ENCODE measurements at places on chromosomes 6 and 20. TPM values are rescaled to one million over a fixed set of nuclear protein-coding genes. Genes with fewer than 3 reads are reported as not detected.

- peak overlapping the region; percentile 98 for H3K27ac ChIP-seq
- peak overlapping the region; percentile 93 for H3K4me3 ChIP-seq
- peaks cover 30% of the 10 kb centered on the region for H3K4me1 ChIP-seq
- DNase-seq, result no peak
- H3K36me3 ChIP-seq, result no peaks in the 10 kb centered on the region
- no peaks in the 10 kb centered on the region for H3K27me3 ChIP-seq
Observed at GRCh38 chr6:42745083-42745639, 742 bp downstream of the TBCC start.

- H3K4me3 ChIP-seq, result no peak overlapping the region
- no peaks in the 10 kb centered on the region for H3K27me3 ChIP-seq
- DNase-seq, result no peak
- no peak overlapping the region for H3K27ac ChIP-seq
- peaks cover 36% of the 10 kb centered on the region for H3K4me1 ChIP-seq
- H3K36me3 ChIP-seq, result no peaks in the 10 kb centered on the region
Observed at GRCh38 chr6:45441851-45442453, 64.2 kb upstream of the SUPT3H start.

DNA sequence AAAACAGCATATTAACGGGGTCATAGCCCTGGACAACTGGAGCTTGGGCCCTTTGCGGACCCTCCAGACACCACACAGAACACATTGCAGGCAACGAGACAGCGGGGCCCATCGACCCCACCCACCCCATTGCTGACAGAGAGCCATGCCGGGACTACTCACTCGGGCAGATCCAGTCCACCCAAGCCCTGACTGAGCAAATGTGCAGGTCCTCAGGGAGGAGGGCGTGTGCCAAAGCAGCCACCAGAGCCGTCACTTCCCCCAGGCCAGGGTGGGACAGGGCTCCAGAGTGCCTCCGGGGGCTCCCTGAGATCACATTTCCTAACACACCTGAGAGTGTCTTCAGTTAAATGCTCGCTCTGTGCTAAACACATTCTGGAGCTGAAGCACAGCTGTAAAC is 114.9 kb downstream of the CDH4 start:
- no peaks in the 10 kb centered on the region for H3K4me1 ChIP-seq
- H3K36me3 ChIP-seq, result no peaks in the 10 kb centered on the region
- no peak overlapping the region for H3K27ac ChIP-seq
- no peak overlapping the region for H3K4me3 ChIP-seq
- H3K27me3 ChIP-seq, result no peaks in the 10 kb centered on the region

GRCh38 chr6:85047818-85048217 is 283.4 kb upstream of the TBX18 start:
- no peak overlapping the region for H3K27ac ChIP-seq
- DNase-seq, result no peak
- H3K4me1 ChIP-seq, result no peaks in the 10 kb centered on the region

DNA sequence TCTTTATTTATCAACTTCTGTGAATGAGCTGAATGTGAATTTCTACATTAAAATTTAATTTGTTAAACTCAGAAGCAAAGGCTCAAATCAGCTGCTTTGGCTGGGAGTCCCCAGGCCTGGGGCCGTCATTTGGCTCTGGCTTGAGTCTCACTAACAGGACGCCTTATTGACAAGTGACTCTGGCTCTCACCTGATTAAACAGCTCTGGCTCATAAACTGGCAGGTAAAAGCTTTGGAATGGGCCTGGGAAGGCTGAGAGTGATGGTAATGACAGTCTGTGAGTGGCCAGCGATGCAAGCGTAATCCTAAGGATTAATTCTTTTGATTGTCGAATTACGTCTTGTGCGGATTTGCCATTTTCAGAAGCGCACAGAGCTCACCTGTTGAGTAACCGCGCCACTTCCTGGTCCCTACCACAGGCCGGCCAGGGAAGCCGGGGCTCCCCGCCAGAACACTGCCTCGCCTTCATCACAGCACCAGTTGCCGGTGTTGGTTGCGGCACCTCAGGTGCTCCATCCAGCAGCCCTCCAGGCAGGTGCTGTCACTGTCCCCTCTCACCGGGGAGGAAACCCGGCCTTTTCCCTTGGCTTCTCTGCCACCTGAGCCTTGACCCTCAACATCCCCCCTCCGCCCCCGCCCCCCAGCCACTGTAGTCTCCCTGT is 110.7 kb downstream of the ZDHHC14 start:
- no peak overlapping the region for H3K27ac ChIP-seq
- H3K27me3 ChIP-seq, result peaks cover 3% of the 10 kb centered on the region
- no peaks in the 10 kb centered on the region for H3K4me1 ChIP-seq
- H3K4me3 ChIP-seq, result no peak overlapping the region
- DNase-seq, result no peak
- H3K36me3 ChIP-seq, result no peaks in the 10 kb centered on the region

- no peaks in the 10 kb centered on the region for H3K4me1 ChIP-seq
- no peak overlapping the region for H3K27ac ChIP-seq
- H3K27me3 ChIP-seq, result no peaks in the 10 kb centered on the region
- no peaks in the 10 kb centered on the region for H3K36me3 ChIP-seq
- DNase-seq, result no peak
Observed at GRCh38 chr6:142545147-142545546, 243.3 kb downstream of the ADGRG6 start.

LCA5 gene
- 5.4 TPM for total RNA-seq

DNA sequence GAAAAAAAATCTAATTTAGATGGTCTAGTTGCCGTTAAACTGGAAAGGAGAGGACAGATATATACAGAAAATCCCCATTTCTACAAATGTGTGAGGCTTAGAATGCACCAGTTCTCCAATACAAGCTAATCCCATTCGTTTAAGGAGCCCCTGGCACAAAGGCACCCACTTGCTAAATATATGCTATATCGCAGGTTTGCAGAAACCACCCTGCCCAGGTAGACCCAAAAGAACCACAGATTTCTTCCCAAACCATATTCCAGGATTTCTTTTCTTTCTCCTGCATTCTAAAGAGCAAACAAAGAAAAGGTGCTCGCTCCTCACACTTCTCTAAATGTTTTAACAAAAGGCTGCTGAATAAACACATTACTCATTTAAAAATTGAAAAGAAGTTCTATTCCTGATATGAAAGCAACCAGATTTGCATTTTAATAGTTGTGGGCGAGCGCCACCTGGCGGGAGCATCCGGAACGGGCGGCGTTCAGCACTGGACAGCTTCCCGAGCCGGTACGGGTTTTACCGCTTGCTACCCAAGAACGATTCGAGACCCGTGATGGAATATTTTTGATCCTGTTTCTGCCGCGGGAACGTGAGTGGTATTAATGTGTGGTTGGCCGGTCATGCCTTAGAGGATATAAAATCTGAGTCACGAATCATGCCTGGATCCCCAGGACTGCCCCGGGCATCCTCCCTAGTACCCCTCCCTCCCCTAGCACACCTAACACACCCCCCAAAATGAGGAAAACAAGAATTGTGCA is 2.1 kb downstream of the PTPRT start:
- H3K4me3 ChIP-seq, result no peak overlapping the region
- peaks cover 55% of the 10 kb centered on the region for H3K27me3 ChIP-seq
- no peak overlapping the region for H3K27ac ChIP-seq
- DNase-seq, result peak; percentile 84

DNA sequence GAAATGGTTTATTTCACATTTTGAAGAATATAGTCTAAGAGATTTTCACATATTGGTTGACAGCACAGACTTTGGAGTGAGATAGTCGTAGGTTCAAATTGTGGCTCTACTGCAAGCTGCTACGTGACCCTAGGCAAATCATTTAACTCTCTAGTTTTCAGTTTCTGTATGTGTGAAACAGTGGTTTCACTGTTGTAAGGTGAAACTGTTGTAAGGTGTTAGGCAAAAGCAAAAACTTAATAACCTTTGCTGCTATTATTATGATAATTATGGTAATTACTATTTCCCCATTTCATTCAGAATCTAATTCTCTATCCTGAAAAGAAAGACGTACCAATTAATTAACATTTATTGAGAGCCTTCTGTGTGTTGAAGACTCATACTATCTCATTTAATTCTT is 144.2 kb downstream of the REV3L start:
- H3K4me3 ChIP-seq, result no peak overlapping the region
- H3K4me1 ChIP-seq, result no peaks in the 10 kb centered on the region
- no peak overlapping the region for H3K27ac ChIP-seq
- no peak for DNase-seq
- no peaks in the 10 kb centered on the region for H3K27me3 ChIP-seq
- H3K36me3 ChIP-seq, result peaks cover 36% of the 10 kb centered on the region

- H3K36me3 ChIP-seq, result peaks cover 6% of the 10 kb centered on the region
- no peaks in the 10 kb centered on the region for H3K27me3 ChIP-seq
- H3K4me1 ChIP-seq, result peaks cover 3% of the 10 kb centered on the region
- DNase-seq, result no peak
- H3K27ac ChIP-seq, result no peak overlapping the region
Observed at GRCh38 chr6:56570413-56571359, 72.0 kb downstream of the DST start.

SIRPD gene
- 0.78 TPM for total RNA-seq

FAM217A gene
- total RNA-seq, result not detected

GHRH gene
- not detected for total RNA-seq

GRCh38 chr6:151647976-151648639 is 154.3 kb downstream of the CCDC170 start:
- H3K27me3 ChIP-seq, result no peaks in the 10 kb centered on the region
- H3K4me3 ChIP-seq, result no peak overlapping the region
- no peak overlapping the region for H3K27ac ChIP-seq
- no peaks in the 10 kb centered on the region for H3K4me1 ChIP-seq

DNA sequence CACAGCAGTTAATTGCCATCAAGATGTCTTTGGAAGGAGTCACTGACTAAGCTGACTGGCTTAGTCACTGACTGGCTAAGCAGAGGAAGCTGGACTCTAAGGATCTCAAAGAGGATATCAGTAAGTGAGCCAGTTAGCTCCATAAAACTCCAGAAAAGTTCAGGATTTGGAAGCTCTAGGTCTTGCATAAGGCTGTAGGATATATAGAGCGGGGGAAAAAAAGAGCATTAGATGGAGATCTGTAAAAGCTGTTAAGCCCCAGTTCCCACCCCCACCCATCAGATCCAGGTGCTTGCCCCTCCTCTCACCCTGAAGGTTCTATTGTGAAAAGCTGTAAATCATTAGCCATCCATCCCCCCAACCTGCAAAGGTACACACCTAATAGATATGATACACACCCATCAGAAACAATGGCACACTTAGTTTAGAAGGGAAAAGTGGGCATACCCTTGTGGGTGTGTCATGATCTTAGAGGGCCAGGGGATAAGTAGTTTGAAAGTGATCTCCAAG is 32.2 kb downstream of the CARMIL1 start:
- no peak overlapping the region for H3K4me3 ChIP-seq
- no peaks in the 10 kb centered on the region for H3K36me3 ChIP-seq
- no peak for DNase-seq
- H3K27me3 ChIP-seq, result no peaks in the 10 kb centered on the region
- peak overlapping the region; percentile 7 for H3K27ac ChIP-seq

DNA sequence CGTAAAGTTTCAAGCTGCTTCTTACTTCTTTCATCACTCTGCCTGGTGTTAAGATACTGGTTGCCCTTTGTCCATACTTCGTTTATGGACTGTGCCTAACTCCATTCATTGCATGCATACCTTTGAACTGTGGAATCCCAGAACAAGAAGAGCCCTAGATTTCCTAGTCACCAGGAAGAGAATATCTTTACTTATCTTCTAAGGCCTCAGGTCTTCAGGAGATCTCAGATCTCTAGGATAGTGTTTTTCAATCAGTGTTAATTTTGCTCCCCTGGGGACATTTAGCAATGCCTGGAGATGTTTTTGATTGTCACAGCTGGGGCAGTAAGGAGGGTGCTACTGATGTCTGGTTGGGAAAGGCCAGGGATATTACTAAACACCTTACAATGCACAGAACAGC is 35.5 kb upstream of the GJA1 start:
- no peak overlapping the region for H3K27ac ChIP-seq
- no peaks in the 10 kb centered on the region for H3K4me1 ChIP-seq
- no peak overlapping the region for H3K4me3 ChIP-seq
- DNase-seq, result no peak
- H3K27me3 ChIP-seq, result no peaks in the 10 kb centered on the region

SOX12 gene
- 8.4 TPM for total RNA-seq

DNA sequence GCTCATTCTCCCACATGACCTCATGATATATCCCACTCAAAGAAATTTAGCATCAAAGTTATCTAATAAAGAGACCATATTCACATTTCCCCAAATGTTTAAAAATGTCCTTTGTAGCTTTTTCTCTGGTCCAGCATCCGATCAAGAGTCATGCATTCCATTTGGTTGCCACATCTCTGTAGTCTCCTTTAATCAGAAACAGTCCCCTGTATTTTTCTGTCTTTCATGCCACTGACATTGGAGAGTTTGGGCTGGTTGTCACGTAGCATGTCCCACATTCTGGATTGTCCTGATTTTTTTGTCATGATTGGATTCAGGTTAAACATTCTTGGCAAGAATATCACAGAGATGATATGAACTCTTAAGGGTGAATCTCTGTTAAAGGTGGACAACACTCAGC is 55.7 kb downstream of the SNX5 start:
- no peaks in the 10 kb centered on the region for H3K36me3 ChIP-seq
- no peak overlapping the region for H3K4me3 ChIP-seq
- H3K4me1 ChIP-seq, result peaks cover 11% of the 10 kb centered on the region
- DNase-seq, result no peak

DNA sequence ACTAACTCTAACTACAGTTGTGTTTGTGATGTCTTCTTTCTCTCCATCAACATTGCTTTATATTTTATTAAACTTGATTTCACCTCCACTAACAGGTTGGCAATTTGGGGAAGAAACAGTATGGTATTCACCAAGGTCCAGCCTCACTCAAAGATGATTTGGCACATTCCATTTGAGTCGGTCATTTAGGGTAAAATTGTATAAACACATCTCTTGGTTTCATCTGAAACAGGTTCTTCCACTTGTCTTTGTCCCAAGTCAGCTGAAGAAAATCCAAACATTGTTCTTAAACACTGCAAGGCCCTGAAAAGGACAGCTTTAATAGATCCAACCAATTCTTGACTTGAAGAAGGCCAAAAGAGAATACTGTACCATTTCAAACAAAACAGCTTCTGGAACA is 104.9 kb upstream of the NT5E start:
- H3K27ac ChIP-seq, result no peak overlapping the region
- H3K4me1 ChIP-seq, result peaks cover 4% of the 10 kb centered on the region
- H3K4me3 ChIP-seq, result no peak overlapping the region
- no peaks in the 10 kb centered on the region for H3K27me3 ChIP-seq
- DNase-seq, result no peak
